ENCODE measurements at places on chromosomes 16 and 17. TPM values are rescaled to one million over a fixed set of nuclear protein-coding genes. Genes with fewer than 3 reads are reported as not detected.

IL34 gene
- total RNA-seq, result not detected

C17orf50 gene
- total RNA-seq, result not detected

MYL4 gene
- 3.7 TPM for total RNA-seq

ABCC11 gene
- 0.15 TPM for total RNA-seq

EVI2A gene
- total RNA-seq, result not detected

KRT38 gene
- not detected for total RNA-seq

LPCAT2 gene
- total RNA-seq, result not detected

TNK1 gene
- 0.75 TPM for total RNA-seq

ARHGDIG gene
- total RNA-seq, result 2.7 TPM

WNK4 gene
- total RNA-seq, result 3.3 TPM

KCTD13 gene
- 52.9 TPM for total RNA-seq

TAF1C gene
- total RNA-seq, result 54.5 TPM

RPUSD1 gene
- 61.1 TPM for total RNA-seq

SLC25A19 gene
- total RNA-seq, result 43.1 TPM

CHP2 gene
- not detected for total RNA-seq

BCO1 gene
- not detected for total RNA-seq

KRT12 gene
- not detected for total RNA-seq

ARSG gene
- 63.2 TPM for total RNA-seq

PIK3R5 gene
- total RNA-seq, result not detected

TOP3A gene
- total RNA-seq, result 19.0 TPM

PIRT gene
- total RNA-seq, result not detected

SLFN12 gene
- total RNA-seq, result not detected

CALB2 gene
- not detected for total RNA-seq

ITGAD gene
- not detected for total RNA-seq

MMP2 gene
- not detected for total RNA-seq

MARCHF10 gene
- total RNA-seq, result not detected

TBC1D10B gene
- total RNA-seq, result 31.2 TPM

CETP gene
- 0.32 TPM for total RNA-seq

CD300E gene
- not detected for total RNA-seq

KRTAP9-8 gene
- total RNA-seq, result not detected

TBC1D3B gene
- total RNA-seq, result 0.63 TPM

SLC6A2 gene
- total RNA-seq, result not detected

PPP1R27 gene
- not detected for total RNA-seq

LRRC36 gene
- total RNA-seq, result not detected

TEKT1 gene
- total RNA-seq, result not detected

APOBR gene
- 0.41 TPM for total RNA-seq

JUP gene
- 102 TPM for total RNA-seq

PSMB10 gene
- total RNA-seq, result 92.4 TPM

CEP295NL gene
- not detected for total RNA-seq

KRT27 gene
- total RNA-seq, result not detected

SF3B3 gene
- total RNA-seq, result 187 TPM

NPIPA5 gene
- total RNA-seq, result 4.1 TPM

KRT15 gene
- not detected for total RNA-seq

TMEM204 gene
- total RNA-seq, result not detected

NOG gene
- not detected for total RNA-seq

CTRL gene
- total RNA-seq, result 1.6 TPM

ZDHHC1 gene
- not detected for total RNA-seq
